ENCODE measurements at places on chromosomes 4 and X. TPM values are rescaled to one million over a fixed set of nuclear protein-coding genes. Genes with fewer than 3 reads are reported as not detected.

The FBXL5 gene
- total RNA-seq: 91.6 TPM

The CXorf65 gene
- total RNA-seq: not detected

The CMC4 gene
- total RNA-seq: 13.4 TPM

The TREX2 gene
- total RNA-seq: 0.11 TPM

The PRKG2 gene
- 3.1 TPM for total RNA-seq

The TAF7L gene
- not detected for total RNA-seq

The VCX2 gene
- not detected for total RNA-seq

The MAGEC1 gene
- not detected for total RNA-seq

The SCRG1 gene
- not detected for total RNA-seq

The MAGEB17 gene
- 0.21 TPM for total RNA-seq

The MRPS18C gene
- total RNA-seq: 42.0 TPM

The PAGE4 gene
- total RNA-seq: not detected

The NXF2 gene
- total RNA-seq: not detected

The FOXR2 gene
- not detected for total RNA-seq

The COL25A1 gene
- 2.1 TPM for total RNA-seq

The THAP6 gene
- total RNA-seq: 8.2 TPM

The NR0B1 gene
- 0.52 TPM for total RNA-seq

The LAGE3 gene
- total RNA-seq: 84.9 TPM

The FMR1 gene
- 16.1 TPM for total RNA-seq

The TMPRSS11E gene
- 3.5 TPM for total RNA-seq

The C4orf51 gene
- total RNA-seq: 17.9 TPM

The PNMA3 gene
- 5.2 TPM for total RNA-seq

The GPC4 gene
- 96.5 TPM for total RNA-seq

The DCLK2 gene
- total RNA-seq: 0.74 TPM

The EFHC2 gene
- total RNA-seq: 0.89 TPM

The RBMXL3 gene
- total RNA-seq: not detected

The AKAP4 gene
- not detected for total RNA-seq

The PNMA5 gene
- total RNA-seq: 0.22 TPM

The GAGE1 gene
- total RNA-seq: not detected

The FRMD7 gene
- total RNA-seq: not detected

The RAB40AL gene
- total RNA-seq: not detected

The MAOB gene
- 1.00 TPM for total RNA-seq

The NEUROG2 gene
- not detected for total RNA-seq

The SOX3 gene
- 3.9 TPM for total RNA-seq

The CCDC110 gene
- 0.22 TPM for total RNA-seq

The AP1AR gene
- total RNA-seq: 25.8 TPM

The SATL1 gene
- 0.11 TPM for total RNA-seq

The HMX1 gene
- 2.0 TPM for total RNA-seq

The DCAF12L1 gene
- 4.4 TPM for total RNA-seq
